ENCODE measurements at places on chromosomes 13 and 19.

GRCh38 chr13:27830010-27830409 is 37.7 kb downstream of the GSX1 start:
- DNase-seq, result peak; percentile 28

- DNase-seq, result no peak
These were observed 44.4 kb downstream of the SOX1 start for GRCh38 chr13:112111239-112111857.

GRCh38 chr13:82002710-82003109 is 1661.8 kb upstream of the SPRY2 start:
- DNase-seq, result no peak

GRCh38 chr19:57559008-57559403 is 657 bp downstream of the ZNF550 start:
- DNase-seq, result peak; percentile 4

DNA sequence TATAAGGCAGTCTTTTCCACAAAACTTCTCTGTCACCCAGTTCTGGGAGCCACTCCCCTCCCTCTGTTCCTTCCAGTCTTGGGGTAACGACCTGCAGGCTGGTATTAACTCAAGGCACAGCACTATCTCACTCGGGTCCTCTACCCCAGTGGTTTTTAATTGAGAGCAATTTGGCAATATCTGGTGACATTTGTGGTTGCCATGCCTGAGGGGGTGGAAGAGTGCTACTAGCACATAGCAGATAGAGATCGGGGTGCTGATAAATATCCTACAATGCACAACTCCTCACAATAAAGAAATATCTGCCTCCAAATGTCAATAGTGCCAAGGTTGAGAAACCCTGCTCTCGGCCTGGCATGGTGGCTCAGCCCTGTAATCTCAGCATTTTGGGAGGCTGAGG is 117.7 kb upstream of the ABCC4 start:
- no peak for DNase-seq

GRCh38 chr13:110524541-110525257 is 36.8 kb downstream of the RAB20 start:
- DNase-seq, result peak; percentile 77

- DNase-seq, result no peak
These were observed 31.8 kb downstream of the CACNG6 start for GRCh38 chr19:54023191-54023590.

GRCh38 chr19:30036154-30037129 is 94.4 kb downstream of the URI1 start:
- no peak for DNase-seq

DNA sequence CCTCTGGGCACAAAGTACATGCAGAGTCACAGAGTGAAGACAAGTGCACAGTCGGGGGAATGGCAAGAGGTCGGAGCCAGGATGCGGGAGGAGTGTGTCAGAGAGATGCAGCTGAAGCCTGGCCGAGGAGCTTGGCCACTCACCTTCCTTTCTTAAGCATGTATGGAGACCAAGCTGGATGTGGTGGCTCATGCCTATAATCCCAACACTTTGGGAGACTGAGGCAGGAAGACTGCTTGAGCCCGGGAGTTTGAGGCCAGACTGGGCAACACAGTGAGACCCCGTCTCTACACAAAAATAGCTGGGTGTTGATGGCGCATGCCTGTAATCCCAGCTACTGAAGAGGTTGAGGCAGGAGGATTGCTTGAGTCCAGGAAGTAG is 67.0 kb downstream of the LATS2 start:
- no peak for DNase-seq

DNA sequence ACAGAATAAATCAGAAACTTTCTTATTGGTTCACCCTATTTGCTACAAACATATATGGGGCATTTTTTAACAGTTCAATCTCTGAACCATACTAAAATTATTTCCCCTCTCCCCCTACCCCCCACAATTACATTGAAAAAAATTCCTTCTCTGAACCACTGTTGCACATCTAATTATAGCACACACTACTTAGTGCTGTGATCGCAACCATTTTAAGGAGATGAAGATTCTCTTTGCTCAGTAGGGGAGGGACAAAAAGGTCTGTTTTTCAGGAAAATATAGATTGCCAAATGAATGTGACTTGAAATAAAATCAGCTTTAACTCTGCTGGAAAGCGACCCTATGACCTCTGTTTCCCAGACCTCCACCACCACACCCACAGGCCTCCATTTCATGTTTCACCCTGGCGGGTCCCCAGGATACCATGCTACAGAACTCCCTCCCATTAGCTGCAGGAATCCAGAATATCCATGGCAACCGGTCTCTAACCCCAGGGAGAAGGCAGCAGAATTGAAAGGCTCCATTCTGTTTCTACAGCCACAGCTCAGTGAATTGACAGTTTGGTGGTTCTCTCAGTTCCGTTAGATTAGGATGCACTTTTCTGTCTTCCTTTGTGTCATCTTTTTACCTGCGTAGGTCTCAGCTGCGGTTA is 286.3 kb downstream of the TBC1D4 start:
- no peak for DNase-seq

- no peak for DNase-seq
These were observed 42.8 kb upstream of the DCUN1D2 start for GRCh38 chr13:113533161-113533840.

DNA sequence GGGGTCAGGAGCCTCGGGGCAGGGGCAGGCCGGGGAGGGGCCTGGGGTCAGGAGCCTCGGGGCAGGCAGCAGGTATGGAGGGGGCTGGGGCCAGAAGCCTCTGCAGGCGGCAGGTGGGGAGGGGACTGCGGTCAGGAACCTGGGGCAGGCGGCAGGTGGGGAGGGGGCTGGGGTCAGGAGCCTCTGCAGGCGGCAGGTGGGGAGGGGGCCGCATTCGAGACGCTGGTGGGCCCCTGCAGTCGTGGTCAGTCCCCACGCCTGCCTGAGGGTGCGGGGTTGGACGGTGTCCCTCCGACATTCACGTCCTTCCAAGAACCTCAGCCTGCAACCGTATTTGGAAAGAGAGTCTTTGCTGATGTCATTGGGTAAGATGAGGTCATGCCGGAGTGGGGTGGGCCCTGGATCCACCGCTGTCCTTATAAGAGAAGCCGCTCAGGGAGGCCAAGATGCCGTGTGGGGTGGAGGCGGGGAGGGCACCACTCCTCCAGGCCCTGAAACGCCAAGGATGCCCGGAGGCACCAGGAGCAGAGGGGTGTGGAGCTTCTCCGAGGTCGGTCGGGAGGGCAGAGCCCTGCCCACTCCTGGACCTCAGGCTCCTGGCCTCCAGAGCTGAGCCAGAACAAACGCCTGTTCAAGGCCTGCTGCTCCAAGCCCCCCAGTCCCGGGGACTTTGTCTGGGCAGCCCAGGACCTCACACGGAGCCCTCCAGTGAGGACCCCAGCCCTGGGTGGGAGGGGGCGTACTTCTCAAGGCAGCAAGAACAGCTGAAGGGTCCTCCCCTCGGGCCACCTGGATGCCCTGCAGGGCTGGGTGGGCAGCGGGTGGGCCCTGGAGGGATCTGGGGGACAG is 30.1 kb downstream of the PIP5K1C start:
- DNase-seq, result no peak

- no peak for DNase-seq
These were observed 9.0 kb downstream of the TNFSF14 start for GRCh38 chr19:6660930-6661329.

DNA sequence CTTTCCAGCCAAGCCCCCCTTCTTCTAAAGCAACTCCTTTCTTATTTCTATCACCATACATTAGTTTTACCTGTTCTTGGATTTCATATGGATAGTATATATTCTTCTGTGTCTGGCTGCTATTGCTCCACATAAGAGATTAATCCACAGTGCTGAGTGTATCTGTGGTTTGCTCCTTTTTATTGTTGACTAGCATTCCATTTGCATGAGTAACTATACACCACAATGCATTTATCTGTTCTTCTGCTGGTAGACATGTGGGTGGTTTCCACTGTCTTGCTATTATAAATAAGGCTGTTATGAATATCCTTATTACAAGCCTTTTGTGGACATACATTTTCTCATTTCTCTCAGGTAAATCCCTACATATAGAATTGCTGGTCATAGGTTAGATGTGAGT is 138.2 kb downstream of the SLC7A1 start:
- DNase-seq, result no peak

- no peak for DNase-seq
These were observed 21.3 kb upstream of the TNFAIP8L1 start for GRCh38 chr19:4618019-4618418.

- peak; percentile 43 for DNase-seq
These were observed 830.2 kb upstream of the SPRY2 start for GRCh38 chr13:81171065-81171647.

DNA sequence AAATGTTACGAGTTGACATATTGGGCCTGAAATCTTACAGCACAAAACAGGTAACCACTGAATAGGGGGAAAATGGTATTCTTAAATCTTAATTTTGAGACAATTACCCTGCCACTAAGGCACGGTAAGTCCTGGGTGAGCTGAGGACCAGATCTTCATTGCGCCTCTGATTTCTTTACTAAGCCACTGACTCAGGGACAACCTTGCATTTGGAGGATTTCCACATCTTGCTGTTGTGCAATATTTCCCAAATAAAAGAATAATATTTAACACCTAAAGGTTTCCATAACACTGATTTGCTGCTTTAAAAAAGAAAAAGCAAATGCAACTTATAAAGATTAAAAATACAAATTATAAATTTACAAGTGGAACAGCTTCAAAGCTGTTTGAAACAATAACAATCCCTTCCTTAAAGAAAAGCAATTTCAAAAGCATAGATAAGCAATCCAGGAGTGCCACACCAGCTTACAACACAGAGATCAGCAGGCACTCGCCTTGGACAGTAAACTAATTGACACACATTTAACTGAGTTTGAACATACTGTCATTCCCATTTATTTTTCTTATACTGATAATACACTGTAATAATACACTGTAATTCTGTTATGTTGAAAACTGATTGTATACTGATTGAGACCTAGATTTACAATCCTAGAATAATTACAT is 79.6 kb upstream of the DOCK9 start:
- no peak for DNase-seq

- no peak for DNase-seq
These were observed 41.6 kb downstream of the TEX29 start for GRCh38 chr13:111361873-111362648.

- DNase-seq, result no peak
These were observed 644 bp upstream of the RAVER1 start for GRCh38 chr19:10333758-10334587.
